ENCODE measurements at places on chromosomes 11 and 22.

DNA sequence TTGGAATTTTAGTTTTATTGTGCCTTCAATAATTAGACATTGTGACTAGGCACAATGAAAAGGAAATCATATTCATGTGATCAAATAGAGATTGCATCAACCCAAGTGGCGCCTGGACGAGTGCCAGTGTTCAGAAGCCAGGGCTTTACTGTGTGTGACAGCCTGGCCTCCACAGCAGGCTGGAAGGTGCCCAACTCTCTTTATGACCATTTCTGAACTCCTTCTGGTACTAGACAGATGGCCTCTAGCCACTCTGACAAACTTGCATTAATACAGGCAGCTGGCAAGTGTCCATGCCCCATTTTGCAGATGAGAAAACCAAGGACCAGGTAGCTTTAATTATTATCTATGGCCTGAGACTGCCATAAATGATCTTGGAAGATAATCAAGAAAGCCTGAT lies 8.3 kb upstream of the POU2AF1 start:
- no peak for DNase-seq

GRCh38 chr11:123137431-123138224 lies 57.4 kb downstream of the CLMP start:
- DNase-seq, result no peak

- no peak for DNase-seq
Observed at GRCh38 chr11:18324381-18324780, 2.0 kb downstream of the GTF2H1 start.

DNA sequence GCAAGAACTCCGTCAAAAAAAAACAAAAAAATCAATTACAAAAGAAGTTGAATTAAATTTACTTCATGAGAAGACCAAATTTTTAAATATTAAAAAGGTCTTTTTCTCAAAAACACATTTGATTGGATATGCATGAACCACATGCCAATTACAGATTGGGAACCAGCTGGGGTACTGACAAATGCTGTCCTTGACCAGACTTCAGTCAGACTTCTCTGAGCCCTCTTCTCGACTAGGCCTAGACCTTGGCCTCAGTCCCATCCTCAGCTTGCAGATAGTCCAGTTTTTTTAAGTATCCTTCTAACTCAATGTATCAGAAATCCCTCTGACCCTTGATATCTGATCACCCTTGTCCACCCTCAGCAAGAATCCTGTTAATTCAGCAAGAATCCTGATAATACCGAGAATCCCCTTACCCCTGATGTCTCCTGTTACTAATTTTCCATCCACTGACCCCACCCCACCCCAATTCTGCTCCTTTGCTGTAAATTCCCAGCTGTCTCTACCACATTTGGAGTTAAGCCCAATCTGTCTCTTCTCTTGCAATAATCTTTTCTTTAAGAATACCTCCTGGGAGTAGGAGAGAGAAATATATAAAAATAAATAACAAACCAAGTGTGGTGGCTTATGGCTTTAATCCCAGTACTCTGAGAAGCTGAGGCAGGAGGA lies 30.9 kb downstream of the OR4D9 start:
- DNase-seq, result no peak

DNA sequence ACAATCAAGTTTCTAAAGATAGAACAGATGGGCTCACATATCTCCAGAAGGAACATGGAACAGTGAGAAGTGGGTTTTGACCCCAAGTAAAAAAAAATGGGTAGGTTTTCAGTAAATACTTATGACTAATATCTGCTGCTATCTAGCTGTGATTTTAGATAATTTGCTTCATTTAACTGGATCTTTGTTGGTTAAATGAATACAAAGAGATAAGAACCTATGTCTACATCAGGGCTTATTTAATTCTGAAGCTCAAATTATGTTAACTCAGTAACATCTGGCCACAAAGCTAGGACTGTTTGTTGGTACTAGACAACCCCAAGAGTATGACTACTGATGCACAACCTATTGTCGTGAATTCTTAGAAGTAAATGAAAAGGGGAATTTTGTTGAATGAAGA lies 144.4 kb upstream of the SESN3 start:
- no peak for DNase-seq

DNA sequence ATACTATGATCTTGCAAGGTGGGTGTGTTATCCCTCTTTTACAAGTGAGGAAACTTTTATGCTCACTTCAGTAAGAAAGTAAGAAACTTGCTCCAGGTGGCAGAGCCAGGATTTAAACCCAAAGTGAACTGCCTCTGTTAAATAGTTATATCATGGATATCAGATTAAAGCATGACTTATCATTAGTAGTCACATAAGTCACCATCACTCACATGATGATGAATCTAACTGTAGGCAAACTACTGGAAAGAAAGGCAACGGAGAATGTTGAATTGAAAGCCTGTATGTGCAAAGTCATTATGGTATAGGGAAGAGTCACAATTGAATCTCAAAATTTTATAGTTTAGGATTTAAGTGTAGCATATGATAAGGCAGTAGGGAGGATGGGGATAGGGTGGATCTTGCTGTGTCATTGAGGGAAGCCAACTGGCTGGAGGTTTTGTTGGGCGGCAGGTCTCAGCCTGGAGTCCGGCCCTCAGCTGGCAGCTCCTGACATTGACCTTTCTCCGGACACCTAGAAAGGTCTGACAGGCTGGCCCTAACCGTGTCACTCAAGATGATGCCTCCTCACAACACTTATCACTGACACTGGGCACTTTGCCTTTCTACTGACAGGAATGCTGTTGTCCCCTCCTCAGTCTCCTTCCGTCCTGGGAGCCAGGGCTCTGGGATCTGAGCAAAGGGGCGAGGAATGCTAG lies 98.3 kb downstream of the EMSY start:
- no peak for DNase-seq

GRCh38 chr22:41844513-41844912 lies 11.6 kb downstream of the SREBF2 start:
- no peak for DNase-seq

DNA sequence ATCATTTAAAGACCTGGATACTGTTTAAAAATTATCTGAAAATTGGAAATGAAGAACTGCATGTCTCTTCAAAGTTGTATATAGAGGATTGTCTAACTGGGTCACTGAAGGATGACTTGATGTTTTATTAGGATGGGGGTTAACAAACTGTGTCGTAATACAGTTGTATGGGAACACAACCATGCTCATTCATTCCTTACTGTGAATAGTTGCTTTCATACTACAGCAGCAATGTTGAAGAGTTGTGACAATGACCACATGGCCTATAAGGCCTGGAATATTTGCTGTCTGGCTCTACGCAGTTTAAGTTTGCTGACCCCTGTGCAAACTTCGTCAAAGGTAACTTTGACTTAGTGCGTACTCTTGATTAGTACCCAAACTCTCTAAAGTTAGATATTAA lies 38.4 kb downstream of the FDX1 start:
- DNase-seq, result no peak

DNA sequence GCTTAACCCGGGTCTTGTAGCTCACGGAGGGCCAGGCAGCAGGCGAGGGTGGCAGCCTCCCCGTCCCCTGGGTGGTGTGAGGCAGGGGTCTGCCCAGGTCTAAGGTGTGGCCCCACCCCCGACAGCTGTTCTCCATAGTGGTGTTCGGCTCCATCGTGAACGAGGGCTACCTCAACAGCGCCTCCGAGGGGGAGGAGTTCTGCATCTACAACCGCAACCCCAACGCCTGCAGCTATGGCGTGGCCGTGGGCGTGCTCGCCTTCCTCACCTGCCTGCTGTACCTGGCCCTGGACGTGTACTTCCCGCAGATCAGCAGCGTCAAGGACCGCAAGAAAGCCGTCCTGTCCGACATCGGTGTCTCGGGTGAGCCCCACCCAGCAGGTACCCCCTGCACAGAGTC lies 24.4 kb downstream of the SYNGR1 start:
- no peak for DNase-seq

DNA sequence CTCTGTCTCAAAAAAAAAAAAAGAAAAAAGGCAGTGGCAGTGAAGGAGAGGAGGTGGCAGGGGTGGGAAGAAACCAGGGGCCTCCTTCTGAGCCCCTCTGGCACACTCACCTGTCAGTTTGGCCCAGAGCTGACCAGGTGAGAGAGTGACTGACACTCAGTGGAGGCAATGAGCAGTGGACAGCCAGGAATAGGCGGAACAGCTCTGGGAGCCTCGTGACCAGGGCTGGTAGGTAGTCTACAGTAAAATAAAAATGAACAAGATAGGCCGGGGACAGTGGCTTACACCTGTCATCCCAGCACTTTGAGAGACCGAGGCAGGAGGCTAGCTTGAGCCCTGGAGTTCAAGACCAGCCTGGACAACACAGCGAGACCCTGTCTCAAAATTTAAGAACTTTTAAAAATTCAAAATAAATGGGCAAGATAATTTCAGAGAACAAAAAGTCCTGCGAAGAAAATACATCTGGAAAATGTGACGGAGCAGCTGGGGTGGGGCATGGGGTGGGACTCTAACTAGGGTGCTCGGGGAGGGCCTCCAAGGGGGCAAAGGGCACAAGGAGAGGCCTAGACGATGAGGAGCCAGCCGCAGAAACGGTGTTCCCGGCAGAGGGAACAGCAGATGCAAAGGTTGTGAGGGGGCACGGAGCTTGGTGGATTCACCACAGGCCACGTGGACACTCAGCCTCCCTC lies 3.8 kb upstream of the PDXP start:
- no peak for DNase-seq

GRCh38 chr11:127919206-127920000 lies 668.0 kb downstream of the ETS1 start:
- no peak for DNase-seq

- DNase-seq, result no peak
Observed at GRCh38 chr22:45460288-45461109, 42.2 kb upstream of the FBLN1 start.

- no peak for DNase-seq
Observed at GRCh38 chr11:3616721-3617460, 24.9 kb downstream of the ART5 start.

- DNase-seq, result no peak
Observed at GRCh38 chr22:24526191-24526590, 28.7 kb downstream of the GUCD1 start.

- no peak for DNase-seq
Observed at GRCh38 chr11:2381494-2382128, 4.5 kb downstream of the CD81 start.

- peak; percentile 36 for DNase-seq
Observed at GRCh38 chr11:77107950-77108349, 5.3 kb downstream of the OMP start.

- no peak for DNase-seq
Observed at GRCh38 chr11:83456075-83456474, 169.9 kb upstream of the CCDC90B start.

DNA sequence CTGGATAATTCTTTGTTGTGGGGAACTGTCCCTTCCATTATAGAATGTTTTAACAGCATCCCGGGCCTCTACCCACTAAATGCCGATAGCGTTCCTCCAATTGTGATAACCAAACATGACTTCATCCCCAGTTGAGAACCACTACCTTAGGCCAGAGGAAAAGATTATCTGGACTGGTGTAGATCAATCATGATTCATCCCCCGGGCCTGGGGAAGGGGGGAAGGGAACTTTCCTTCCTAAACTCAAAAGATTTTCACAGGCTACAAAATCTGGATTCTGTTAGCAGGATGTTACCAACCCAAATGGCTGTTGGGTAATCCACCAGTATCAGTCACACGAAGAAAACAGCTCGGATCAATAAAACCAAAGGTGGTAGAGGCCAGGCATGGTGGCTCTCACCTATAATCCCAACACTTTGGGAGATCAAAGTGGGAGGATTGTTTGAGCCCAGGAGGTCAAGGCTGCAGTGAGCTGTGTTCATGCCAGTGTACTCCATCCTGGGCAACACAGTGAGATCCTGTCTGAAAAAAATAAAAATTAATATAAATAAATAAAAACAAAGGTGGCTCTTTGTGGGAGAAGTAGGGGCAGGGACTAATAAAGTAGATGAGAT lies 10.1 kb downstream of the CTR9 start:
- no peak for DNase-seq

GRCh38 chr11:47269829-47270305 lies at the start of gene MADD:
TSS of gene MADD (plus strand) at chr11:47270133.
- DNase-seq, result peak; percentile 55

DNA sequence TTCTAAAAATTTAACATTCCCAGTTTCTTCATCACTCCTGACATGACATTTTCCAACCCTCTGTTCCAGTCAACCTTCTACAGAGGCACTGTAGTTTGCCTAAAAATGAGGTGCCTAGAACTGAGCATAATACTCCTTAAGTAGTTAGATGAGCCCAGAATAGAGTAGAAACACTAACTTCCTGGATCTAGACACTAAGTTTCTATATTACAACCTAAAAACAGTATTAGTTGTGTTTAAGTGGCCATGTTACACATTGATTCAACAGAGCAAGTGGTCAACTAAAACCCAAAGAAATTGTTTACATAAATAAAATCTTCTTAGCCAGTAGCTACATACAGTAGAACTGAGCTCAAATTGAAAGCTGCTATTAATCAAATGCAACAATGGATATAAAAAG lies 1.3 kb downstream of the HPS5 start:
- DNase-seq, result no peak

DNA sequence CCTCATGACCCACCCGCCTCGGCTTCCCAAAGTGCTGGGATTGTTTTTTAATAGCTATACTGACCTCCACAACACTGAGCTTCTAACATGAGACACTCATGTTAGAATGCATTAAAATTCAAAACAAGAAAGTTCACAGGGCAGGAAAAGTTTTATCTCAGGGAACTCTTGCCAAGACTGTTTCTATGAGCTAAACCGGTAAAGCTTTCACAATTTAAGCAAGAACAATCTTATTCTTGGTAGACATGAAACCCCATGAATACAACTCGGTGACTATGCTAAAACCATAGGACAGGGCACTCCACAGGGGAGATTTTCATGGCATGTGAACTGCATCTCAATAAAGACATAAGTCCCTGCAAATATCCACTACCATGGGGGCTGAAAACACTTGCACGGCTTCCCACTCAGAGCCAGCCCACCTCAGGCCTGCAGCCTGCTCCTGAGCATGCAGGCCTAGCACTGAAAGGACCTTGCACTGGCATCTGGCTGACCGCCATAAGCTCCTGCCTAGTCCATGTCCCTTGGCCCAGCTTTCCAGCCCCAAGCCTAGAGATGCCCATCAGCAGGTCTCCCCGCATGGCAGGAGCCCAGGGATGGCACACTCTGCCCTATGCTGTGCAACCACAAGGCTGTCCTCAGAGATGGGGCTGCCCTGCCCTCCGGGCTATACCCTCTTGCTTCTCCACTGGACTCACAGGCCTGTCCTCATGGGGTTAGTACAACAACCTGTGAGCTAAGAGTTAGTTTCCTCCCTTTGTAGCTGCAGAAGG lies 58.4 kb downstream of the DGCR2 start:
- DNase-seq, result no peak

DNA sequence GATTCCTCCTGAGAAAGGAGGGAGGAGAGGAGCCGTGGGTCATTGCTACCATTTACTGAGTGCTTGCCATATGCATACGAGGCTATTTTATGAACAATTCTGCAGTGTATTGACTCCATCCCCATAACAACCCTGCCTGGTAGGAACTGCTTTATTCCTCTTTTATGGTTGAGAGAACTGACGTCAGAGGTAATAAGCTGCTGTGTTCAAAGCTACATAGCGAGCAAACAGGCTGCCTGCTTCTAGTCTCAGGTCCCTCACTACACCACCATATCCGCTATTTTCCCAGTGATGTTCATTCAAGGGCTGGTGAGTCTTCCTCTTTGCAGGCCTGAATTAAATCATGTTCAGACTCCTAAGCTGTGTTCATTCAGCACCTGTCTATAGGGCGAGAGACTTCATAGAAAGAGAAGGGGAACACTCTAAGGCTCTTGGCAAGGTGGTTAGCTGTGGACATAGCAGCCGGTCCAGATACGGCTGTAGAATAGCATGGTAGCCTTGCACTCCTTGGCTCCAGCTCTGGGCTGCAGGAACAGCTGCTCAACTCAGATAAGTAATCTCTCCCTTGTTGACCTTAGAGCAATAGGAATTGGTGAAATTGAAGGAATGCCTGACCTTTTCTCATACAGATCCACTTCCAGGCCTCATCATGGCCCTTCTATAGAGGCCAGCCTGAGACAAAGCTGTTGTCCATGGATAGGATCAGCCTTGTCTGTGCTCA lies 82.6 kb downstream of the MICAL2 start:
- no peak for DNase-seq
